B cell (primary cell): ENCODE measurements at places on chromosomes 2 and 18. TPM values are rescaled to one million over a fixed set of nuclear protein-coding genes. Genes with fewer than 3 reads are reported as not detected.

GRCh38 chr18:10314066-10314465 is 140.4 kb upstream of the APCDD1 start:
- H3K27ac ChIP-seq, result no peak overlapping the region
- H3K4me3 ChIP-seq, result no peak overlapping the region
- no peaks in the 10 kb centered on the region for H3K36me3 ChIP-seq
- peaks cover 28% of the 10 kb centered on the region for H3K4me1 ChIP-seq
- H3K27me3 ChIP-seq, result no peaks in the 10 kb centered on the region

- H3K27ac ChIP-seq, result no peak overlapping the region
- no peaks in the 10 kb centered on the region for H3K36me3 ChIP-seq
- peaks cover 3% of the 10 kb centered on the region for H3K27me3 ChIP-seq
- no peaks in the 10 kb centered on the region for H3K4me1 ChIP-seq
Observed at GRCh38 chr18:34957864-34958259, 83.4 kb upstream of the MAPRE2 start.

- H3K27ac ChIP-seq, result no peak overlapping the region
- no peaks in the 10 kb centered on the region for H3K36me3 ChIP-seq
- peaks cover 4% of the 10 kb centered on the region for H3K4me1 ChIP-seq
- no peak for DNase-seq
Observed at GRCh38 chr2:149329068-149329467, 1.3 kb upstream of the LYPD6 start.

DNA sequence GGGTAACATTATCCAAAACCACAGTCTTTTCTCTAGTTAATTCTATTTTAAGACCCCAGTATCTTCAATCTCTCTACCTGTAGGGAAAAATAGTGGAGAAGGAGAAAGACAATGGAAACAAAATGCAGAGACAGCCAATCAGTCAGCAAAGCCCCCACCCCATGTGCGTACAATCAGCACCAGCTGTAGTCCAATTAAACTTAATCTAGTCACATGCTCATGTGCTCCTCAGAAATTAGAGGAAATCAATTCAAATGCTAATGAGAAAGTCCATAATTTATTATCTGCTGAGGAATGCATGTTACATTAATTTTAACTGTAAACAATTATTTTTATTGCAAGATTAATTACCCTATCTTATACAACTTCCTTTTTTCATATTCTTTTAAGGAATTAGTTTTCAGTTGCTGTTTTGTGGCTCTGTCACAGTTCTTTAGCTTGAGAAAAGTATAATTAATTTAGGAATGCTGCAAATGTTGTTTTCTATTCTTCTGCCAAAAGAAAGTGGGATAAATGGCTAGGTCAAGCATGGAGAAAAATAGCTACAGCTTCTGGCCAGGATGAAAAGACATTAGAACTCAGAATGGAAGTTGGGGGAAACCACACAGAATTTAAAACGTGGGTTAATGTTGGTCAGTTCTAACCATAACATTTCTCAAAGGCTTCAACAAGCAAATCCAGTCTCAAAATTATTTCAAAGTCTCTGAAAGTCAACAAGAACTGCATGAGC is 232.4 kb upstream of the HNRNPA3 start:
- no peak for DNase-seq
- H3K36me3 ChIP-seq, result no peaks in the 10 kb centered on the region
- no peak overlapping the region for H3K4me3 ChIP-seq
- H3K4me1 ChIP-seq, result no peaks in the 10 kb centered on the region
- no peak overlapping the region for H3K27ac ChIP-seq
- H3K27me3 ChIP-seq, result no peaks in the 10 kb centered on the region

- no peaks in the 10 kb centered on the region for H3K36me3 ChIP-seq
- no peak overlapping the region for H3K27ac ChIP-seq
- no peaks in the 10 kb centered on the region for H3K27me3 ChIP-seq
- no peak overlapping the region for H3K4me3 ChIP-seq
Observed at GRCh38 chr2:156695020-156695419, 258.8 kb downstream of the GPD2 start.

- H3K27ac ChIP-seq, result no peak overlapping the region
- H3K27me3 ChIP-seq, result no peaks in the 10 kb centered on the region
- H3K4me1 ChIP-seq, result peaks cover 22% of the 10 kb centered on the region
Observed at GRCh38 chr2:27494284-27494943, 586 bp downstream of the FNDC4 start.

GRCh38 chr2:9071032-9071431 is 67.5 kb upstream of the MBOAT2 start:
- no peaks in the 10 kb centered on the region for H3K27me3 ChIP-seq
- no peak for DNase-seq
- H3K4me3 ChIP-seq, result no peak overlapping the region
- H3K36me3 ChIP-seq, result no peaks in the 10 kb centered on the region
- H3K4me1 ChIP-seq, result no peaks in the 10 kb centered on the region
- no peak overlapping the region for H3K27ac ChIP-seq

- peaks cover 5% of the 10 kb centered on the region for H3K27me3 ChIP-seq
- no peaks in the 10 kb centered on the region for H3K36me3 ChIP-seq
- H3K4me1 ChIP-seq, result no peaks in the 10 kb centered on the region
Observed at GRCh38 chr18:57390044-57390443, 37.7 kb downstream of the ST8SIA3 start.

- H3K36me3 ChIP-seq, result peaks cover 7% of the 10 kb centered on the region
- no peaks in the 10 kb centered on the region for H3K27me3 ChIP-seq
- no peak for DNase-seq
- H3K4me1 ChIP-seq, result no peaks in the 10 kb centered on the region
- H3K4me3 ChIP-seq, result no peak overlapping the region
Observed at GRCh38 chr2:15182275-15182674, 378.9 kb downstream of the NBAS start.

DNA sequence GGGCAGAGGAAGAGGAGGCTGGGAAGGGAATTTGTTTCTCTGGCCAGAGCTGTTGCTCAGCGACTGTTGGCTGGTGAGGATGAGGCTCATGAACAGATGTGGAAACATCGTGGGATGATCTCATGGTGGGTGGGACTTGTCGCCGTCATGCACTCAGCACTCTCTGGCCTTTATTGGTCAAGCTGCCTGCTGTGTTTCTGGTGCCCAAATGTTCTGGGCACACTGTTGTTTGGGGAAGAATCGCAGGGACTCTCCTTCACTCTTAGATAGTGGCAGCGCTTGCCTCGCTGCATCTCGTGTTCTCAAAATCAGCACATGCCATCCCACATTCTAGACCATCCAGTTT is 145.6 kb downstream of the AGAP1 start:
- no peaks in the 10 kb centered on the region for H3K27me3 ChIP-seq
- H3K27ac ChIP-seq, result no peak overlapping the region
- H3K4me1 ChIP-seq, result no peaks in the 10 kb centered on the region
- H3K36me3 ChIP-seq, result no peaks in the 10 kb centered on the region

- peaks cover 1% of the 10 kb centered on the region for H3K36me3 ChIP-seq
- no peak for DNase-seq
- no peak overlapping the region for H3K27ac ChIP-seq
- no peaks in the 10 kb centered on the region for H3K27me3 ChIP-seq
- no peak overlapping the region for H3K4me3 ChIP-seq
Observed at GRCh38 chr18:44986933-44987332, 306.2 kb downstream of the SETBP1 start.

DNA sequence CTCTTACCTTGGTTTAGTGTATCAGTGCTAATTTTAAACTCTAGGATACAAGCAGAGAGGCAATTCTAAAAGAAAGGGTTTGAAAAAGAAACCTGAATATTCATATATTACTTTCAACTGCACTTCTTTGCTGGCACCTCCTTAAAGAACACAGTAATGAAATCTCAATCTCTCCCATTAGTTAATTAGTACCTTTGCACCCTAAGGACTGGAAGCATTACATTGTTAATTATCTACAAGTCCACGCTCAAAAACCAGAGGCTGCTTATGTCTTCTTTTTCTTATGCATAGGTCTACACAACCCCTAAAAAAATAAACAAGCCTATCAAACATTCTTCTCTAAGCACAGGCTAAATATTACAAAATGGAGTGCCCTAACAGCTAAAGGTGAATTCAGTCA is 20.2 kb downstream of the EPHA4 start:
- H3K27me3 ChIP-seq, result no peaks in the 10 kb centered on the region
- peaks cover 25% of the 10 kb centered on the region for H3K4me1 ChIP-seq
- no peak overlapping the region for H3K4me3 ChIP-seq
- H3K36me3 ChIP-seq, result no peaks in the 10 kb centered on the region
- no peak overlapping the region for H3K27ac ChIP-seq

DNA sequence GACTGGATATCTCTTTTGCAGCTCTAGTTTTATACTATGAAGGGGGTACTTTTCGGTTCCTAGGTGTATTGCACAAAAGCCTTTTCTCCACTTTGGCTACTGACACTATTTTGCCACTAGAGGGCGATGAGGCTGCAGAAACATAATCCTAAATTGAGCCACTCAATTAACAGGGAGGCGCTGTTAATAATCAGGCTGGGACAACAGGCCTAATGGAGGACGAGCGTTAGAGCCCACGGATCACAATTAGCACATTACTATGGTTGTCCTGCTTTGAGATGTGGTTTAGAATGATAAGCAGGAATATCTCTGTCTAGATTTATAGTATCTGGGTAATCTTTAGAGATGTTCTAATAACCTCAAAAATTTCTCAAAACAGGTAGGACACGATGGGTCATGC is 62.2 kb upstream of the PMAIP1 start:
- no peak overlapping the region for H3K27ac ChIP-seq
- peak; percentile 81 for DNase-seq
- H3K4me1 ChIP-seq, result peaks cover 19% of the 10 kb centered on the region
- no peak overlapping the region for H3K4me3 ChIP-seq

DNA sequence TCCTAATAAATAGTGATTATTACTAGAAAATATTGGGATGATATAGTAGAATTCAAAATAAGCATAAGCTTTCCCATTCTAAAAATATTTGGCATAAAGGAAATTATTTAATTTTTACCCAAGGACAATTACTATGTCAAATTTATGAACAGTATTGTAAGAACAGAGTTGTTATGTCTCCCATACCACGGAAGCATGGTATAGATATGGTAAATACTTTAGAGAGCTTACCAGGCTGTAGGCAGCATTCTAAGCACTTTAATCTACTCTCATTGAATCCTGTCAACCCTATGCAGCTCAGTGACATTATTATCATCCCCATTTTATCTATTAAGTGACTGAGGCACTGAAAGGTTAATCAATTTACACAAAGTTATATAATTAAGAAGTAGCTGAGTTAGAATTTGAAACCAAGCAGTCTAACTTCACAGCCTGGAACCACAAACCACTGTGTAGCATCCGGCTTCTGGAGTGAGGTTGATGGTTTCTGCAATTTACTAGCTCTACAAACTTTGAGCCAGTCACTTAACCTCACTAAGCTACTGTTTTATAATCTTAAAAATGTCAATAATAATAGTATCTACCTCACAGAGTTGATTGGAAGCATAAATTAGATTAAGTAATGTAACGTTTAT is 323.7 kb downstream of the ARHGAP15 start:
- H3K4me3 ChIP-seq, result no peak overlapping the region
- H3K36me3 ChIP-seq, result peaks cover 20% of the 10 kb centered on the region
- no peaks in the 10 kb centered on the region for H3K27me3 ChIP-seq
- no peak overlapping the region for H3K27ac ChIP-seq
- DNase-seq, result no peak

GRCh38 chr2:9471206-9471605 is 3.1 kb upstream of the IAH1 start:
- H3K27me3 ChIP-seq, result no peaks in the 10 kb centered on the region
- H3K27ac ChIP-seq, result no peak overlapping the region
- DNase-seq, result no peak
- no peak overlapping the region for H3K4me3 ChIP-seq
- H3K4me1 ChIP-seq, result peaks cover 24% of the 10 kb centered on the region
- peaks cover 16% of the 10 kb centered on the region for H3K36me3 ChIP-seq

GRCh38 chr2:235726554-235726953 is 232.7 kb downstream of the AGAP1 start:
- H3K36me3 ChIP-seq, result no peaks in the 10 kb centered on the region
- H3K4me1 ChIP-seq, result no peaks in the 10 kb centered on the region
- no peak overlapping the region for H3K27ac ChIP-seq
- no peaks in the 10 kb centered on the region for H3K27me3 ChIP-seq
- DNase-seq, result no peak

DNA sequence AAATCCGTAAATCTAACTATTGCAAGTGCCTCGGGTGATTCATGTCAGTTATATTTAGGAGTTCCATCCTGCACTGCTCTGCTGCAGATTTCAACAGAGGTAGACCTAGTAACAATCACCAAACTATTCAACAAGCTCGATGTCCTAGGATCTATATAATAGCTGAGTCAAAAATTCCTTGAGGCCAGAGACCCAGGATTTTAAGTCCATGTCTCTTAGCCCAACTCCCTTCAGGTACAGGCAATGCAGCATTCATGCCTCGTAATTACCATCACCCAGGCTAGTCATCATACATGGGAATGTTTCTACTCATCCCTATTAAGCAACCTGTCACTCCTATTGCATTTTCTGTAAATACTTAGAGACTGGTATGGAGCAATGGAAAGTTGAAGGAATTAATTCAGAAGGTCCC is 729 bp downstream of the TM4SF20 start:
- no peaks in the 10 kb centered on the region for H3K27me3 ChIP-seq
- H3K4me3 ChIP-seq, result no peak overlapping the region
- H3K36me3 ChIP-seq, result no peaks in the 10 kb centered on the region
- H3K4me1 ChIP-seq, result no peaks in the 10 kb centered on the region
- DNase-seq, result no peak

DNA sequence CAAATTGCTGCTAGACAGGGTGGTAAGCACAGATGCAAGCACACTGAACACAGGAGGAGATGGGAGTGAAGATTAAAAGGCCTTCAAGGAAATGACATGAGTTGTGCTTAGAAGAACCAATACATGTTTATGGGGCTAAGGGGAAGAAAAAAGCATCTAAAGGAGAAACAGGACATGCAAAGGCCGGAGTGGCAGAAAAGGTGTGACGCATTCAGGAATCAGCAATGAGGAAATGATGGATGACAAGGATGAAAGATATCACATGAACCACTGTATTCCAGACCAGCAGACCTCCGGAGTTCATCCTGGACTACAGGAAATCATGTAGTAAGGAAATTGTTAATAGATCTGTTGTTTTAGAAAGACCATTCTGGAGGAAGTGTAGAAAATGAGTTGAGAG is 42.8 kb downstream of the PPP4R1 start:
- no peak overlapping the region for H3K4me3 ChIP-seq
- H3K4me1 ChIP-seq, result no peaks in the 10 kb centered on the region
- DNase-seq, result no peak
- H3K36me3 ChIP-seq, result peaks cover 25% of the 10 kb centered on the region
- H3K27ac ChIP-seq, result no peak overlapping the region

DNA sequence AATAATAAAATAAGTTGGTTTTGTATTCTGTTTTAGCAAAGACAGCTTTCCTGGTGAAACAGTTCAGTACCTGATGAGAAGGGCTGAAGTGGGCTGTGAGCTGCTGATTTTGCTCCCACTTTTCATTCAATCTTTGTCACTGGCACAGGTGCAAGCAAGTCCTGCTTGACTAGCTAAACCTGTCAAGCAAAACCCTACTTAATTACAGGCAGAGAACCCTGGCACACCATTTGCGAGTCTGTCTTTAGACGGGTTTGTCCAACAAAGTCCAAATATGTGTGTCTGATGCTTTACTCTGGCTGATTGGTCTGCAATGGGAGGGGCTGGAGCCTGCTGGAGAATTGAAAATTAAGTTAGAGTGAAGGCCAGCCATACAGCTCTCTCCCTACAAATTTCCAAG is 267.2 kb downstream of the EPHA4 start:
- H3K27me3 ChIP-seq, result no peaks in the 10 kb centered on the region
- H3K4me1 ChIP-seq, result no peaks in the 10 kb centered on the region
- no peak for DNase-seq
- H3K27ac ChIP-seq, result no peak overlapping the region

GRCh38 chr2:218832081-218832480 is 478 bp upstream of the PRKAG3 start:
- H3K4me3 ChIP-seq, result no peak overlapping the region
- no peak overlapping the region for H3K27ac ChIP-seq
- DNase-seq, result no peak

Gene FBLN7
- 0.13 and 0.46 TPM in 2 replicates for polyA plus RNA-seq

Gene DPYSL5
- not detected in 2 replicates for polyA plus RNA-seq

Gene OLA1
- polyA plus RNA-seq, result 13.9 and 18.5 TPM in 2 replicates

Gene NAT8
- not detected in 2 replicates for polyA plus RNA-seq

Gene IHH
- 0.15 TPM in 1 of 2 replicates, not detected in the other for polyA plus RNA-seq

Gene POTEF
- polyA plus RNA-seq, result not detected in 2 replicates

Gene ZC3H15
- 29.6 and 117 TPM in 2 replicates for polyA plus RNA-seq

Gene ASIC4
- 0.03 TPM in 1 of 2 replicates, not detected in the other for polyA plus RNA-seq

Gene CFC1
- polyA plus RNA-seq, result not detected in 2 replicates
